NCI-H510A (cell line): ENCODE measurements at places on chromosomes 5 and 9.

DNA sequence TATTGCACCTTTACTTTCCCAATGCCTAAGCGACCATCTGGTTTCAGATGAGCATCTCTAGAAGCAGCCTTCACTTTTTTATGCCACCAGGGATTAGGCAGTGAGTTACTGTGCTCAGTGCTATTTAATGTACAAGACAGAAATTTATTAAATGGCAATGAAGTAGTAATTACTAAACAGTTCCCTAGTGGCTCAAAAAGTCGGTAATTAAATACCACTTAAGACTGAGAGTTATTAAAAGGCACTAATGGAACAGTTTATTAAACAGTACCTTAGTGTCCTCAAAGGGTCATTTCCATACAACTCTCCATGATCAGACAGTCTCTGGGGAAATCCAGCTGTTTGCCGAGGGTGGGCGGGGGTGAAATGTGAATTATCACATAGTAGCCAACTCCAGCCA is 42.3 kb downstream of the LHFPL2 start:
- DNase-seq, result no peak

GRCh38 chr5:93250424-93250823 is 330.6 kb downstream of the NR2F1-AS1 start:
- DNase-seq, result no peak

- DNase-seq, result no peak
These were observed 50.1 kb upstream of the POU5F2 start for GRCh38 chr5:93791518-93791972.

DNA sequence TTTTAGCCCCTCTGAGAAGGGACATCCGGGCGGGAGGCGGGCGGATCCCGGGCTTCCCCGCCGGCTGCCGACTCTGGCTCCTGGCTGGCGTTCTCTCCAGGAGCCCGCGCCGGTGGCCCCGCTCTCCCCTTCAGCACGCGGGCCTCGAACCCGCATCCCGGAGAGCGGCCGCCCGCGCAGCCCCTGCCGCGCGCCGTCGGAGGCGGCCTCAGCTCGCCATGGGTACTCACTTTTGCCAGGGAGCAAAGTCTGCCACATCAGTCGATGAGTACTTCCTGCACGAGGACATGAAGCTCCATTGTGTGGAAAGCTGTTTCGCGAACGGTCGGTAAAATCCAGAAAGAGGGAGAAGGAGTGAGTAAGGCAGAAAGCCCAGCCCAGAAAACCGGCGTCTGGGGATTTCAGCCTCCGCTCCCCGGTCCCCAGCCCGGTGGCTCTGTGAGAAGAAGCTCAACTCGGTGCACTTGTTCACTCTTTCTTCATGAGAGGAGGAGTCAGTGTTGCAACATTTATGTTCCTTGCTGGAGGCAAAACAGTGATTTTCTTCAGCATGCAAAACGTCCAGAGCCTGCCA is at the start of gene PRLR:
Gene PRLR, minus strand, starts transcription at position 450 of the 574 bp plus-strand sequence. CDS start 140,867 bp downstream, outside the sequence.
- DNase-seq, result no peak

DNA sequence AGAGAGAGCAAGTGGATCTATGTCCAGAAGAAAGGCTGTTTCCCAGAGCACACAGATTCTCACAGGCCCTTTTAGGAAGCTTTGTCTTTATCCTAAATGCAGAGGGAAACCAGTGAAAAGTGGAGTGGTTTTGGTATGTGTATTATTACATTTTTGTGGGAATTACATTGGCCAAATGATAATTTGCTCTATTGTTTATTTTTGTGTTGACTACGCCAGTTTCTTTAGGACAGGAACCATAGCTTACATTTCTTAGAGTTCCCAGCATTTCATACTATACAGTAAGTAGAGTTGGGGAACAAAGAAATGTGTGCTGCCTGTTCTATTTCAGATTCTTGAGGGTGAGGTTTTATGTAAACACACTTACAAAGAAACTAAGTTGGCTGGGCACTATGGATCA is 29.4 kb upstream of the SPATA31D4 start:
- DNase-seq, result no peak

DNA sequence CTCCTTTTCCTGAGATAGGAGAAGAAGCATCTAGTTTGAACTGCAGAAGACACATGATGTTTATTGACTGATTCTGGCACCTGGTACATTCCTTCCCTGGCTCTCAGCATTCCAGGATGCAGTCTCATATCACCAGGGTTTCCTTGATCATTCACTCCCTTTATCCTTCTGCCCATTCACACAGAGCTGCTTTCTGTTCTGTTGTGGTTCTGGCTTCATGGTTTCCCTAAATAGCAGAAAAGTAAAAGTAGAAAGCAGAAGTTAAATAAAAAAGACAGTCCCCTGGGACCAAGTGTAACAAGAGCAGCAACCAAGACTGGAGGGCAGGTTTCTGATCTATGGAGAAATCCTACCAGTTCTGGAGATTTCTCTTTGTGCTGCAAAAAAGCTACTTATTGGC is 3.2 kb downstream of the IFNA8 start:
- DNase-seq, result no peak

DNA sequence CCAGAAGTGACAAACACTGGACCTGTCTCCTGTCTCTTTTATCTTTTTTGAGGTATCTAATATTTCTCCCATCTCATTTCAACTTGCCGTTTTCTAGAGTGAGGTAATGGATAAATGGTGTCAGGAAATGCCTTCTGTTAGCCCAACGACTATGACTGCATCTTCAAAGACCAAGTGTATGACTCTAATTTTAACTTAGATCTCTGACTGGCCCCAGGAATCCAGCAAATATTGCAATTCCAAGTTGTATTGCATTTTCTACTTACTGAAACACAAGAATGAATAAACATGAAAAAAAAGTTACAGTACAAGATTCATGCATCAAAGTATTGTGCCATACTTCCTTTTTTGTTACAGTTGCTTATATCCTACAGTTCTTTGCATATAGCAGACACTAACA is 26.3 kb downstream of the SLC28A3 start:
- no peak for DNase-seq

GRCh38 chr9:22157828-22158227 is 148.7 kb upstream of the CDKN2B start:
- DNase-seq, result no peak

GRCh38 chr9:21995666-21996398 is 1.2 kb downstream of the CDKN2B-AS1 start:
- DNase-seq, result no peak

DNA sequence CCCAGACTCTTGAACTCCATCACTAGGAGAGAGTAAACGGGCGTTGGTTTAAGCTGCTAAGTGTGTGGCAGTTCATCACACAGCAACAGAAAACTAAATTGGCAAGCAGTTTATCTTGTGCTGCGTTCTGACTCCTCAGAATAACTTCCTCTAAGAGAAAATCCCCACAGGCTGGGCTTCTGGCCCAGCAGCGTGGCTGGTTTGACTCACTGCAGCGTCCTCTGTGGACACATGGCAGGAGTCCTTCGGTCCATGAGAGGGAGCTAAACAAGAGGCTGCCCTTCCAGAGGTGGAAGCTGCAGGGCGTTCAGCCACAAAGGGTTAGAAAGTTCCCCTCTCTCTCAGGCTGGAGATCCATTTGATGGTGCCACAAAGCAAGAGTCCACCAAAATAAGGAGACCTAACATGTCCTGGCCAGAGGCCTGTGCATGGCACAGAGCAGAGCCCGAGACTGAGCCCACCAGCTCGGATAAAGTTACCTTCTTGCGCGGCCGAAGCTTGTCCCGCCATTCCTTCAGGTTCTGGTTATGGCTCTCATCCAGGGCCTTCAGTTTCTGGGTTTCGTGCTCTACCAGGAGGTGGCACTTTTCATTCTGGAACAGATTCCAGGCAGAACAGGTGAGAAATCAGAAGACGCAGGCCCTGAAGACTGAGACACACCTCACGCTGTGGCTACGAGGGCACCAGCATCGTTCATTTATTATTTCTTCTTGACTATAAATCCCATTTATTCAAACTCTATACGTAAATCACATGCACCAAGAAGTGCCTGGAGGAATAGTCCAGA is 46.2 kb upstream of the FBXW11 start:
- DNase-seq, result no peak

- no peak for DNase-seq
These were observed 34.1 kb downstream of the BNIP1 start for GRCh38 chr5:173178369-173178910.

GRCh38 chr9:114166614-114167572 is 11.6 kb downstream of the COL27A1 start:
- no peak for DNase-seq

- no peak for DNase-seq
These were observed 80.4 kb downstream of the DCP2 start for GRCh38 chr5:113056988-113057387.

- no peak for DNase-seq
These were observed 1260.1 kb upstream of the ACO1 start for GRCh38 chr9:31124389-31124788.

GRCh38 chr5:180602481-180603075 is 11.3 kb upstream of the SCGB3A1 start:
- no peak for DNase-seq

DNA sequence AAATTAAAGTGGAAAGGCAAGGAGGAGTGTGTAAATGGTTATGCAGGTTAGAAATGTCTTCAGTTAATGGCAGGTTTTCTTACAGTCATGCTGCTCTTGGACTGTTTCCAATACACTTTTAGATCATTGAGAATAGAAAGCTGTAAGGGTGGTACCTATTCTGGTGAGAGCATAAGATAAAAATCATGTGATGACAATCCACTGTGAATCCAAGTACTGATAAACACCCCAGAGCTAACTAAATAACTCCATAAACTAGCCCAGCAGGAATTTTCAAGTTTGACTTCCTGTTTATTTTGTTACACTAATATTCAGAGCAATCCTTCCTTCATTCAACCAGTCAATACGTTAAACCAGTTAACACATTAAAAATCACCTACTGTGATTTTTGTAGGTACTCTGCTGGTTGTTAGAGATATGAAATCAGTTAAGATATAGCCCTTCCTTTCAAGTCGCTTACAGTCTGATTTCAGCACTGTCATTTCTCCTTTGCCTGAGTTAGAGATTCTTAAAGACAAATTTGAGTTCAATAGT is 22.6 kb downstream of the VCAN start:
- no peak for DNase-seq

GRCh38 chr5:126656401-126657007 is 55.8 kb downstream of the PHAX start:
- DNase-seq, result no peak

DNA sequence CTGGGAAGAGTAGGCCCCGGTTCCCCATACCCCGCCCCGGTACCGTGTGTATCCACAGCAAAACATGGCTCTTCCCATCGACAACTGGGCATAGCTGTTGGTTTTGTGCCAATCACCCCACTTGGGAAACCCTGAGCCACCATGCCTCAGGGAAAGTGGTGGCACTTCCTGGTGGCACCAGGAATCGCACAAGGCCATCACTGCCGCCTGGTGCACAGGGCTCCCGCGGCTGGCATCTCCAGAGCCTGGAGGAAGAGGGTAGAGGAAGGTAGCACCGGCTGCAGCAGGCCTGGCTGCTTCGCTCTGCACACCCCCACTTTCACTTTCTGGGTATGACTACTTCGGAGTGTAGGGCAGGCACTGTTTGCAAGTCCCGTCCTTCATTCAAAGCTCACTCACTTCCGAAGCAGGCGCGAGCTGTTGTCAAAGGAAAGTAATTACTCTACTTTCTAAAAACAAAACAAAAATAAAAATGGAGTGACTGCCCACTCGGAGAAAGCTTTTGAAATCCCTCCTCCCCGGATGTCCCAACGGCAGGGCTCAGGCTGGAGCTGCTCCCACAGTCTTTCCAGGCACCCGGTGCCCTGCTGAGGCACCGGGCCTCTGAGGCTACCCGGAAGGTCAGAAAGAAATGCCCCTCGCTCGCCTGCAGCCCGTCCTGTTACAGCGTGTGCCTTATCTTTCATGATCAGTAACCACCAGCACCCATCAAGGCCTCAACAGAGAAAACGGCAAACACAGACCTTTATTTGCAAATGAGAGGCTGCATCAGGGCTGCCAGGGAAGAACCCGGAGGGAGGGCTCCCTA is 2.0 kb downstream of the BRD3 start:
- DNase-seq, result no peak

- DNase-seq, result no peak
These were observed 127.9 kb upstream of the TARS1 start for GRCh38 chr5:33312571-33313549.

DNA sequence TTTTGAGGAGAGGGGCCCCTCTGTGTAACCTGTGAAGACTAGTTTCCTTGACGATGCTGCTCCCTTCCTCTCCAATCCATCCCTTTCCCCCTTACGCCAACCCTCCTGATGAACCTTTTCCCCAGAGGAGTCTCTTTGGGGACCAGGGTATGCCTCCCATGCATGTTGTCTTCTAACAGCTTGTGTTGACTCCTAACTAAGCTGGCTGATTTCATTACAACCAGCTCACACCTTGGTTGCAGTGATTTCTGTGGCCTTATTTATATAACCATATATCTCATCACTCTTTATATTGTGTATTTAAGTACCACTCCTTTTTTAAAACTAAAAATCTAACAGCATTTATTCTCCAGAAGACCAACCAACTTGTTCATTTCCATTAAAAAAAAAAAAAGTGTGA is 42.5 kb downstream of the SFXN1 start:
- DNase-seq, result no peak

- DNase-seq, result no peak
These were observed 98.3 kb upstream of the PHYKPL start for GRCh38 chr5:178330791-178331404.

- no peak for DNase-seq
These were observed 168.0 kb upstream of the POU5F2 start for GRCh38 chr5:93909356-93909755.

DNA sequence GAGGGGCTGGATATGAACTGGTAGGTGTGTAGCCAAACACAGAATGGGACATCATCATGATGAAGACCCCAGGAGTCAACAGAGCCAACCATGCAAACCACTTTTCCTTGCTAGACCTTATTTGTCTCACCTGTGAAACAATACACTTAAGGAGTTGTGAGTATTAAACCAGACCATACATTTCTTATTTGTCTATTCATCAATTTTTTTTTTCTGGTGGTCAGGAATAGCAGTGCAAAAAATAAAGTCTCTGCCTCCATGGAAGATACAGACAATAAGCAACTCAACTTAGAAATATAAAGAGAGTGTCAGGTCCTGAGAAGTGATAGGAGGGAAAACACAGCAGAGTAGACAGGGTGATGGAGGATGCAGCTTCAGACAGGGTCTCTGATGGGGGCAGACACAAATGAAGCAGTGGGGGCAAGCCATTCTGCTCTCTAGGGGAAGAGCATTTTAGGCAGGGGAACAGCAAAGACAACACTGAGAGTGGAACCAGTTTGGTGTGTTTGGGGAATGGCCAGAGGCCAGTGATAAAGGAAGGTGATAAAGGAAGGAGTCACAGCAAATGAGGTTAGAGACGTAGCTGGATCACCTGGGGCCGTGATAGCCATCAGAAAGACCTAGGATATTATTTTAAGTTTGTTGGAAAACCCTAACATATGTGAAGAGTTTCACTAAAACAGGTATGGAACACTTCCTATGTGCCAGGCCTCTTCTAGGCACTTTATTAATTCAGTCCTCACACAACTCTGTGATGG is 256.2 kb downstream of the MAN2A1 start:
- DNase-seq, result no peak

- DNase-seq, result no peak
These were observed 43.1 kb downstream of the CAMK2A start for GRCh38 chr5:150246429-150246828.

- DNase-seq, result no peak
These were observed 149.9 kb upstream of the ANKH start for GRCh38 chr5:15021266-15022046.
